Fibroblast of skin of back (primary cell): ENCODE measurements at places on chromosomes 5 and 9.

GRCh38 chr9:16516891-16517290 lies 353.6 kb downstream of the BNC2 start:
- DNase-seq: no peak

DNA sequence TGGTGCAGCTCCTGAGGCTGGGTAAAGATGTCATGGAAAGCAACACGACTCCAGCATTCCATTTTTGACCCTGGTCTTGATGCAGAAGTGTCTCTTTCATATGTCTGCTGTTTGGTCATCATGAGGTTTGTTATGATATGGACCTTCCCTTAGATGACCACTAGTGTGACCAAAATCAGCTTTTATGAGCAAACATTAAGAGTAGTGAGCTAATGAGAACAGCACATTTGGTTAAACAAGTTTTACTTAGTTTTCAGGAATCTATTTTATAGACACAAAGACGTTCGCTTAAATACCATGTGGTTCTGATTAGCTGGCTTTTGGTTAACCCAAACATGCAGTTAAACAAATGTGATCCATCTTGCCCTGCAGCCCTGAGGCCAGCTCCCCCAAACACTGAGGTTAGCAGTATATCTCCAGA lies 56.7 kb upstream of the ACTBL2 start:
- DNase-seq: peak; percentile 36

DNA sequence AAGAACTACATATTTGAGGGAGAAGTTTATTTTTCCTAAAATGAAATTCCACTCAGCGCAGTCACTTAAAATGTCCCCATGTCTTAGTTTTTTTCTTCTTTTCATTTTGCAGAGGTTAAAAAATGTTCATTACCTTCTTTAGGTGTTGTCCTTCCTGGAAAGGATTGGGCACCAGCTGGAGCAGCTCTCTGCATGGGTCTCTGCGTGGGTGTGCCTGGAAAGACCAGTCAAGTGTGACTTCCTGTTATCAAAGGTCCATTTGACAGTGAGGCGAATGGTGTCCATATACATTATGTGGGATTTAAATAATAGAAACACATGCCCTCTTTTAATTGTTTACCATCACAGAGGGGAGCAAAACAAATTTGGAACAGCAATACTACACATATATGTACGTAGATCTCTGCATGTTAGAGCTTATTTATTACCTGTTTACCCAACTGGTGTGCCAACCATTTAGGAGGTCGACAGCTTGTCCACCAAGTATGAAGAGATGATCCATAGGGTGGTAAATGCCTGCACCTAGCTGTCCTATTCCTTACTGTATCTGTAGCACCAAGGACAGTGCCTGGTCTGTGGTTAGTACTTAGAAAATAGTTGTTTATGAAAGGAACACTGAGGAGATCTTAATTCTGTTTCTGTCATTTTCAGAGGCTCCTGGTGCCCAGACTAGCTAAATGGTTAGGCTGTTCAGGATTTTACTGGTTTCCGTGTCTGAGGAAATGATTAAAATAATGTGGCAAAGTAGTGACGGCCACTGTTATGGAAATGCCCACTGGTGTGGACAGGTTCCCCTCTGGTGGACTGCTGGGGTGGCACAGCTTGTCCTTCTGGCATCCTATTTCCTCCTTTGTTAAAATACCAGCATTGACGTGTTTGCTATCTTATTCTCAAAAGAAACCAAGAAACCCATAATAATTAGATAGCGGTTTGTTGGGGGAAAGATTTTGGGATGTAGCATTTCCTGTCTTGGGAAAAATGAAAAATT lies 200.4 kb downstream of the MAST4 start:
- DNase-seq: no peak

GRCh38 chr9:116700882-116701865 lies 14.1 kb downstream of the TRIM32 start:
- no peak for DNase-seq

DNA sequence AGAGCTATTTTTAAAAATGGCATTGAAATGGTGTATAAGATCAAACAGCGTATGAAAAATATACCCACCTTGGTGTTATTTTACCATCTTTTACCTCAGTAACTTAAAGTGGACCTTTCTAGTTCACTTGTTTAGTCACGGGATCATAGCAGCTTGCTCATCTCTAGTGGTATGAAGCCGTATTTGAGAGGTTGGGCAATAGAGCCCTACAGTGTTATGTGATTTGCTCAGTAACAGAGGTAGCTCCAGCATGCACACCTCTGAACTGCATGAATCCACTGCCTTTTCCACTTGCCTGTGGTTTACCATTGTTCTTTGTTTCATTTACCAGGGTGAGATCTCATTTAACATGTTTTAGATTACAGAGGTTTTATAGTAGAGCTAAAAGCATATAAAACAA lies 134.4 kb downstream of the ATG10 start:
- DNase-seq: no peak

DNA sequence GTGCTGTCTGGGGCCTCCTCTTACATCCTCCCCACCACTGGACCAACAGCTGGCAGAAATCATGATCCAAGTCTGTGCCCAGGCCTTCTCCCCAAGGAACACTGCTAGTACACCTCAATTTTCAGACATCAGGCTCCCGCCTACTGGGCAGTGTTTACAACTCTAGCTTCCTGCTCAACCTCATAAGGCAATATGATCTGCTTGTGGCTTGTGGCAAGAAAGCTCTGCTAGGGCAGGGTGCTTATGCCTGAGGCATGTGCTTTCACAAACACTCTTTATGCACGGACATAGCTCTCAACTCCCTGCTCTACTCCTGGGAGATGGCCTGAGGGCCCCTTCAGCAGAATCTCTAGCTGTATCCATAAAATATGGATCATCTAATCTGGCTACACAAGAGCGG lies 32.5 kb downstream of the SH3TC2 start:
- DNase-seq: no peak

DNA sequence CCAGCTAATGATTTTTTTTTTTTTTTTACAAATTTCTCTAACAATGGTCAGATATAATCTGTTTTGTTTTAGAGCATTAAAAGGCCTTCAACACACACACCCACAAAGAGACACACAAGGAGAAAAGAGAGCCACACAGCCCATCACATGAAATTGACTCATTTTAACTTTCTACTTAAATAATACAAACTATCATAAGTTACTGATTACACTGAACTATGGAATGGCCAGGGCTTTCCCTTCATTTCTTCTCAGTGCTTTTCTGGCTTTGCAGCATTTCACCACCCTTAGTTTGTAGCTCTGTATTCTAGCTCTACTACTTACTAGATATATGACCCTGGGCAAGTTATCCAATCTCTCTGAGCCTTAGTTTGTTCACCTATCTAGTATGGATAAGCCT lies 13.2 kb downstream of the REEP5 start:
- DNase-seq: no peak

DNA sequence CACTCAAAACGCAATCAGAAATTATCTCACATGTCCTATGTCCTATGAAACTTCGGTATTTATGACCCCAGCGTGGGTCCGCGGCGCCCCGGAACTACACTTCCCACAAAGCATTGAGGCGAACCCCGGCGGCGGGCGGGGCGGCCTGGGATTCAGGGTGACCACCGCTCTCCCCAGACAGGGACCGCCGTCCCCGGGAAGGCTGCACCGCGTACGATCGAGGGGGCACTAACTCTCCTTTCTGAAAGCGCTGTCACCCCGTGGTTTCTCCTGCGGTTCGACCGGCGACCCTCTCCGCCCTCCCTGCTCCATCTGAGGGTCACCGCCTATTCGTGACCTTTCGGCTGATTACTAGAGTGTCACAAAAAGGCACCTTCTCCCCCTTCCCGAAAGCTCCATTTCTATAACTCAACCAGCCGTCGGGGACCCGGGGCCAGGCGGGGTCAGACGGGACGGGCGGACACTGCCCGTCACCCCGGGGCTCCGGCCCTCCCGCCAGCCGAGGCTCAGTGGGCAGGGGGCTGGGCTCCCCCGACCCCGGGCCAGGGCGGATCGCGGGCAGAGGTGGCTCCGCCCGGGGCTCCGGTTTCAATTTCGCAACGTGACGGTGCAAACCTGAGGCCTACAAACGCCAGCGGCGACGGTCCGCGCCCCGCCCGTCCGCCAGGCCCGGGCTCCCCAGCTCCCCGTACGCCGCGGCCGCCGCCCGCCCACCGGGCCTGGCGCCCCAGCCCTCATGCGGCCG lies 1.3 kb downstream of the ECPAS start:
- DNase-seq: peak; percentile 58

DNA sequence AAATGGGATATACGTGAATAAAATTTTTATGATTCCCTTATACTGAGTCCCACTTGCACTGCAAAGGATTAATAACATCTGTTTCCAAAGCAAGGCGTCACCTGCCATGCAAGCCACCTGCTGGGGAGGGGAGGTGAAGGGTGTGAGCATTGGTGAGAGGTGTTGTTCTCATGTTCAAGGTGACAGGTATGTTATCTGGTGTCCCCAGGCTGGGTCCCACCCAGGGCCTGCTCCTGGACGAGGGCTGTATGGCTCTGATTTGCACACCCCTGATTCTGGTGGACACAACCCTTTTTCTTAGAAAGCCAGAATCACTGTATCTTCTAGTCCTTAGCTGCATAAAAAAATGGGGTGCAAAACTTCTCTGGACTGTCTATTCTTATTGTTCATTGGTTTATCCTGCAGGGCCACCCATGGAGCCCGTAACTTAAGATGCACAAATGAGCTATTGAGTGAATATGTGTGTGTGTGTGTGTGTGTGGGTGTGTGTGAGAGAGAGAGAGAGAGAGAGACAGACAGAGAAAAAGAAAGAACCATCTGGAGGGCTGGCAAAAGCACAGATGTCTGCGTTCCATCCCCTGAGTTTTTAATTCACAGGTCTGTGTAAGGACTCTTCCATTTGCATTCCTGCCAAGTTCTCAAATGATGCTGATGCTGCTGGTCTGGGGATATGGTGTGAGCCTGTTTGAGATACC lies 53.7 kb downstream of the SYK start:
- DNase-seq: no peak

GRCh38 chr5:55415071-55415470 lies 107.3 kb downstream of the MTREX start:
- no peak for DNase-seq

GRCh38 chr5:43729846-43730478 lies 127.0 kb downstream of the NNT start:
- peak; percentile 35 for DNase-seq

DNA sequence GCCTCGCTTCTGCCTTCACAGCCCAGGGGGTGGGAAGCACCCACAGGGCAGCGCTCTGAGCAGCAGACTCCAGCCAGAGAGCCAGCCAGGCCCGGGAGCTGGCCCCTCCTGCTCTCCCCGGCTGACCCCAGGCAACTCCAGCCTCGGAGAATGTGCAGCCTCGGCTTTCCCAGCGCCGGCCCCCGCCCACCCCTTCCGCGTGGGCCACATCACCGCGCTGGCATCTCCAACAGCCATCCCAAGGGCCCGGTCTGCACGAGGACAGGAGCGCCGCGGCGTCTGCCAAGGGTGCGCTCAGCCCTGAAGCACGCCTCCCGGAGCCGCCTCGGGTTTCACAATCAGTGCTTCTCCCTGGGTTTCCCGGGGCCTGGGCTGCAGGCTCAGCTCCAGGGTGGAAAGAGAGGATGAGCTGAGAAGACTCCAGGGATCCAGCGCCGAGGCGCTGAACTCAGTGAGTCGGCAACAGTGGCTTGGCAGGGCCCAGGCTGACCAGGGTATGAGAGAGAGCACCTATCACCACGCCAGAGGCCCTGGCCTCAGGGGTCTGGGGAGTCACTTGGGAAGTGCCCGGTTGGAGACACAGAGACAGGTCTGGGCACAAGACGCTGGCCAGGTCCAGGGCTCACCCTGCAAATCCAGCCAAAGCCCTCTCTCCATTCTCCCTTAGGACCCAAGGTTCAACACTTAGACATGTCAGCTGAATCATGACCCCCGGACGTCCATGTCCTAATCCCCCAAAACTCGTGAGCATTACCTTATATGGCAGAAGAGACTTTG lies 79.6 kb downstream of the ADAMTS2 start:
- peak; percentile 99 for DNase-seq

GRCh38 chr5:58412081-58412480 lies 47.8 kb downstream of the PLK2 start:
- DNase-seq: no peak

- no peak for DNase-seq
These were observed 330.2 kb downstream of the PIK3R1 start for GRCh38 chr5:68545636-68546295.

DNA sequence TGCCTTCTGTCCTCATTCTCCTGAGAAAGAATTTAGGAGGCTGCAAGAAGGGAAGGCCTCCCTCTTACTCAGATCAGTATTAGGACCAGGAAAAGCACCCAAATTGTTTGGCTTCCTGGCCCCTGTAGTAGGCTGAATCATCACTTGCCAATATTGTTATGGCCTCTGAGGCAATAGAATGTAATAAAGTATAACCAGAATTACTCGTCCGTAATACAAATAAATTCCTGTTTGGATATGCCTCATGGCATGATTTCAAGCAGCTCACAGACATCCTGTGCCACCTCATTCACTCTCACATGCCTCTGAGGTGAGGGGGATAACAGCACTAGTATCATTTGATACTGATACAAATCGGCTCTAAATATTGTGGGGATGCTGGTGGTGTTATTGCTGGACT lies 427.3 kb downstream of the ISL1 start:
- DNase-seq: no peak

DNA sequence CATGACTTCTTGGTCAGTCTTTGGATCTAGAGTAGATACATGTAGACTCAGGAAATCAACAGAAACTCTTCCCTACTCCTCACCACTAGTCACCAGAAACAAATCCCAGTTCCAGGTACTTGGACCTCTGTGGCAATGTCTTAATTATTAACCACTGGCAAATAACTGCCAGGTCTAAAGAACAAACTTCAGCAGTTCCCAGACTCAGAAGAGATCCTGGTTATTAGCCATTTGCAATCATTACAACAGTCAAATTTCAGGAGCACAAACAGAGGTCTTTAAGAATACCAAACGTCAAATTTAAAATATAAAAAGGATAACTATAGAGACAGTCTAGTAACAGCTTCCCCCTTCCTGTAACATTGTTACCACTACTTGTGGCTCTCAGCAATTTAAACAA lies 10.2 kb downstream of the DIAPH1 start:
- DNase-seq: no peak

- DNase-seq: no peak
These were observed 41.7 kb downstream of the TMEM161B start for GRCh38 chr5:88226881-88227450.

- no peak for DNase-seq
These were observed 200.0 kb downstream of the FAM170A start for GRCh38 chr5:119829341-119829740.

DNA sequence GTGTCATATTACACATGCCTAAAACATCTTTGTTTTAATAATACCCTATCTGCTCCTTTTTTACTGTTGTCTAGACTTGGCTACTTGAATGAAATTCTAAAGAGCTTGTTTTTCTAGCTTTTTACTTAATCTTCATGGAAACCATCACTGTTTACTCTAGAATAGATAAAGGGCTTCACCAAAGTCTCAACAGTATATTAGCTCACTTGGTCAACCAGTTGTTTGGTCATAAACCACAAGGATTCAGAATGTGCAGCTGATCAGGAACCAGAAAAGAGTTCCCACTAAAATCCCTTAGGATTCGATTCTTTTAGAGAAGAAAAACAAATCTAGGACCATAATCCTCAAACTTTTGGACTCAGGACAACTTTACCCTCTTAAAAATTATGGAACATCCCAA lies 38.0 kb downstream of the CDO1 start:
- DNase-seq: peak; percentile 33
